ENCODE measurements at places on chromosomes 12 and 14.

GRCh38 chr12:94183708-94184379 lies 35.5 kb downstream of the PLXNC1 start:
- no peak for DNase-seq

- no peak for DNase-seq
Observed at GRCh38 chr12:4202918-4203317, 70.6 kb upstream of the CCND2 start.

- DNase-seq = no peak
Observed at GRCh38 chr12:2248901-2249381, 196.2 kb downstream of the CACNA1C start.

DNA sequence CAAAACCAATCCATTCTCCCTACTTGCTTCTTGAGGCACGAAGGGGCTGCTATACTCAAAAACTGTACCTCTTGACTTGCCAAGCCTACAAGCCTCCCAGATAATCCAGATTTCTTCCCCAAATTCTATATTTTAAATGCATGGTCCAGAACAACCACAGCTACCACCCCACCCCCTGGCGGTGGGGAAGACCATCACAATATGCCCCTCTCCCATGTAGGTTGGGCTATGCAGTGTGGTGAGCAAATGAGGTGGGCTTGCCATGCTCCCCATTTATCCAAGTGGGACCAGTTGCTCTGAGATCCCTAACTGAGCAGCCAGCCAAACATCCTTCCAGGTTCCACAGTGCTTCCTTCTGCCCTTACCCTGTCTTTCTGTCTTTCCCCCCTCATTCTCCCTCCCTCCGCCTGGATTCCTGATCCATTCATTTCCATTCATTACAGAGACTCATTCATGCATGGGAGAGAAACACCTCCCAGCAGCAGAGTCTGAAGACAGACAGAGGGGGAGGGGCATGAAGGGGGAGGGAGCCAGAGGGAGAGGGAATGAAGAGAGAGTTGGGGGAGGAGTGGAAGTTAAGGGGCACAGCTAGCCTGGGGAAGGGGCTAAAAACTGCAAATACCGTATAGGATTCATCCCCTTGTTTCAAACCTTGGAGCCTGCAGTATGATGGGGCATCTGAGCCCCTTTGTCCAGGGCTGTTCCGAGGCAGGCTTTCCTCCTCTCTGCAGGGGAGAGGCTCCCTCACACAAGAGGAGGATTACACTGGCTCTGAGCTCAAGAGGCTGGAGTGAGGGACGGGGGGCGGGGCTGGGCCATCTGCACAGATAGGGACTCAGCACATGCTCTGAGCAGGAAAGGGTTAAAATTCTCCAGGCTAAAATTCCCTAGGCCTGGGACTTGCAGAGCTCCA lies 4.4 kb downstream of the ZNF219 start:
- DNase-seq = no peak

- no peak for DNase-seq
Observed at GRCh38 chr12:19450362-19450761, 11.1 kb downstream of the AEBP2 start.

DNA sequence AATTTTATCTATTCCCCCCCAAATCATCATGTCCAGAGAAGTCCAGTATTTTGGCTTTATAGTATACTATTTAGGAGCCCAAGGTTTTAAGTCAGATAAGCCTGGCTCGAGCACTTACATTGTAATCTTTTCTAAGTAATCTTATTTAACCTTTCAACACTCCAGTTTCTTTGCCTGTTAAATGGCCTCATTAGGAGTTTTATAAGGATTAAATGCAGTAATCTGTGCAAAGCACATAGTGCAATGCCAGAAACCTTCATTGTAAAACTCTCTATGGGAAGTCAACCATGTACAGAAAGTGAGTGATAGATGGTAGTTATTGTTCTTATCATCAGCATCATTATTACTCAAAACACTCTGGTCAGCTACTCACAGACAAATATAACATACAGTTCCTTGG lies 1330.4 kb downstream of the SLC16A7 start:
- no peak for DNase-seq

DNA sequence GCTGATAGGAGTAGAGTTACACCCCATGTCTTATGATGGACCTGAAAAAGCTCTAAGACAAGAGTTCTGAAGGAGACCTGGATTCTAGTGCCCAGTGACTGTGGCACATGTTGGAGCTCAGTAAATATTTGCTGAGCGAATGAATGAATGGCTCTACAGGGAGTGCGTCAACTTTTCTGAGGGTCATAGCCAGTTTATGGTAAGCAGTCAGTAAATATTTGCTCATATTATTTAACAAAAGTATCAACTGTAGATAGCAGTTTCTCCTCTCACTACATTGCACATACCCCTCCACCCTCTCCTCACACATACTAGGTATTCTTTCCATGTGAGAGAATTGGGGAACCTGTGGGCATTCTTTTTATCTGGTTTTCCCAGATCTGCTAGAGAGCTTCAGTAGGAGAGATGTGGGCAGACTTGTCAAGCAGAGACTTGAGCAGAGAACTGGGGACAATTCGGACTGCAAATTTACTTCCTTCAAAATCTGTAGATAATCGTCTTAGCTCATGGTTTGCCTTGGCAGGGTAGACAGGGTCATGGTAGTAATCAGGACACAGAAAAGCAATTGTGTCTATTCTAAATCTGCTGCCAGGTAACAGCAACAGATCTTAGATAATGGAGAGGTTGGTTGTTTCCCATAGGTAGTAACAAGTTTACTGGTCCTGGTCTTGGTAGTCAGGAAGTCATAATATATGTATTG lies 5.7 kb downstream of the SLC4A8 start:
- no peak for DNase-seq

DNA sequence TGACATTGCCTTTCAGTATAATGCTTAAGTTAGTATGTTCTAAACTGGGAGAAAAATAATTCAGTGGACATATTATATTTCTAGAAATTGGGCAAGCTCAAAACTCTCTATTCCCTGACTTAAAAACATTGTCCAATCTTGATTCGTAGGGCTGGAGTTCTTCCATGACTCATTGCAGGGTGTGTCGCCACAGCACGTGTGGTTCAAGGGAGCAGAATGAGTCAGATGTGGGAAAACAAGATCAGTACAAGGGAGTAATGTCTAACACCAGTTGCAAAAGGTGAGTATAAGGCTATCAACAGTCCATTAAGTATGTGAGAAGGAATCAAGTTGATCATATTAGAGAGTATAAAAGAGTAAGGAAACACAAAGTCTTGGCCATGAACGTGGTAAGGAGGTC lies 887.0 kb downstream of the TMTC2 start:
- DNase-seq = peak; percentile 4

GRCh38 chr12:80165746-80166145 lies 66.4 kb downstream of the OTOGL start:
- DNase-seq = no peak
